Sigmoid colon (tissue), 7 donors: ENCODE measurements at places on chromosomes 1 and 21. TPM values are rescaled to one million over a fixed set of nuclear protein-coding genes. Genes with fewer than 3 reads are reported as not detected.

DNA sequence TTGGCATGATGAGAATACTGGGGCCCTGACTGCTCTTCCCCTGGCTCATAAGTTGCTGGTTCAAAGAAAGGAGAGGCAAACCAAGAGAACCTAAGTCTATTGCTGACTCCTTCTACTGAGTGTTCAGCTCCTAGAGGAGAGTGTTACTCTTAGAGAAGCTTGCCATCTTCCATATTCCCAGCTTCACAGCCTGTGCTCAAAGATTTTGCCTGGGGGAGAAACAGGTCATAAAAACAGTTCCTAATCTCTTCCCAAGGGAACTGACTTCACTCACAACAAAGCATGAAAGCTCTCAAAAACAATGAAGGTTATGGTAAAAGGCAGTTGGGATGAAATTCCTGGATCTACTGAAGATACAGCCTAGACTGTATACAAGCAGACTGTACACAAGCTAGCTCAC, 37.1 kb downstream of the LRRC40 start:
- no peak for DNase-seq

DNA sequence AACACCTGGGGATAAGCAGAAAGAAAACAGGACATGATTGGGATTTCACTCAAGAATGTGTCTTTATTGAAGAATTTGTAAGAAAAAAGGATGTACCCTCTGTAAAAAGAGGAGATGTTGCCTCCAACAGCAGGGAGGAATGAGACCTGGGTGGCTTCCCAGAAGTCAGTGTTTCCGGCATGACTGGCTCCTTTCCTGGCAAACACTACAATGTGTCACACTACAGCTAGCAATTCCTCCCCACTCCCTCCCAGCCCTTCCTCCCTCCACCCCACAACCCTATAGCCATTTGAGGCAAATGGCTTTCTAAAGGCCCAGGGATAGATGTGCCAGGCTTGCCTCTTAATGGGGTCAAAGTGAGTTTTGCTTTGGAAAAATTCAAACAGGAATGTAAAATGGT, 11.5 kb upstream of the COL8A2 start:
- DNase-seq = no peak

GRCh38 chr1:16921391-16922185, at the start of gene CROCC:
Gene CROCC (plus strand): TSS chr1:16921931. CDS start chr1:16922019, 88 bp downstream.
- peak; percentile 69 for DNase-seq

- peak; percentile 65 for DNase-seq
Measured at GRCh38 chr1:109636201-109636952, 16.7 kb downstream of the AMPD2 start.

GRCh38 chr1:231810415-231810814, 183.8 kb downstream of the DISC1 start:
- DNase-seq = no peak

- DNase-seq = no peak
Measured at GRCh38 chr1:31668303-31668883, 23.7 kb upstream of the PEF1 start.

Gene OPRD1
- not detected for polyA plus RNA-seq

Gene TMCC2
- not detected for polyA plus RNA-seq

Gene OR6K3
- polyA plus RNA-seq = not detected
